ENCODE measurements at places on chromosomes 12 and 14. TPM values are rescaled to one million over a fixed set of nuclear protein-coding genes. Genes with fewer than 3 reads are reported as not detected.

CLEC4C gene
- total RNA-seq: not detected

DLGAP5 gene
- total RNA-seq: 30.7 TPM

KCNJ8 gene
- total RNA-seq: 0.24 TPM

GRIN2B gene
- 4.9 TPM for total RNA-seq

TROAP gene
- total RNA-seq: 88.1 TPM

ERP27 gene
- not detected for total RNA-seq

IL23A gene
- total RNA-seq: 0.34 TPM

TCL1A gene
- total RNA-seq: not detected

TRPV4 gene
- 0.09 TPM for total RNA-seq

PABPN1 gene
- 137 TPM for total RNA-seq

HOXC5 gene
- total RNA-seq: 1.0 TPM

DIO2 gene
- total RNA-seq: 2.5 TPM

CYP27B1 gene
- total RNA-seq: 1.4 TPM

SLC25A47 gene
- total RNA-seq: not detected

TIMELESS gene
- total RNA-seq: 36.5 TPM

CCDC175 gene
- not detected for total RNA-seq

PRH1 gene
- total RNA-seq: 4.6 TPM
